ENCODE measurements at places on chromosomes 16 and 17. TPM values are rescaled to one million over a fixed set of nuclear protein-coding genes. Genes with fewer than 3 reads are reported as not detected.

DNA sequence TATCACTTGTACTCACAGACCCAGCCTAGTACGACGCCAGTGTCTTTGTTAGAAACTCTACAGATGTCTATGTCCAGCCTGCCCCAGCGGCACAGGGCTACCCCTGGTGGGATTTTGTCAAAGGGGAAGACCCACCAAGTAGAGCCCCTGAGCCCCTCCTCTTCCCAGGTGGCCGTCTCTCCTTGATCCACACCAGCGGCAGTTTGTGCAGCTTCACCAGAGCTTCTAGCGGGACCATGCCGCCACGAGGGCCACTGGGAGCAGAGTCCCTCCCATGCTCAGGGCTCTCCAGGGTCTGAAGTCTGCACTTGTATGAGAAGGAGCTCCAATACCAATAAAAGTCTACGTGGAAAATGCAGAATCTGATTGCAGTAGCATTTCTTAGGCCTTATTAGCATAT, 157.1 kb downstream of the RPTOR start:
- no peak for DNase-seq

- peak; percentile 73 for DNase-seq
Measured at GRCh38 chr17:36148559-36149295, 27.7 kb downstream of the TBC1D3B start.

DNA sequence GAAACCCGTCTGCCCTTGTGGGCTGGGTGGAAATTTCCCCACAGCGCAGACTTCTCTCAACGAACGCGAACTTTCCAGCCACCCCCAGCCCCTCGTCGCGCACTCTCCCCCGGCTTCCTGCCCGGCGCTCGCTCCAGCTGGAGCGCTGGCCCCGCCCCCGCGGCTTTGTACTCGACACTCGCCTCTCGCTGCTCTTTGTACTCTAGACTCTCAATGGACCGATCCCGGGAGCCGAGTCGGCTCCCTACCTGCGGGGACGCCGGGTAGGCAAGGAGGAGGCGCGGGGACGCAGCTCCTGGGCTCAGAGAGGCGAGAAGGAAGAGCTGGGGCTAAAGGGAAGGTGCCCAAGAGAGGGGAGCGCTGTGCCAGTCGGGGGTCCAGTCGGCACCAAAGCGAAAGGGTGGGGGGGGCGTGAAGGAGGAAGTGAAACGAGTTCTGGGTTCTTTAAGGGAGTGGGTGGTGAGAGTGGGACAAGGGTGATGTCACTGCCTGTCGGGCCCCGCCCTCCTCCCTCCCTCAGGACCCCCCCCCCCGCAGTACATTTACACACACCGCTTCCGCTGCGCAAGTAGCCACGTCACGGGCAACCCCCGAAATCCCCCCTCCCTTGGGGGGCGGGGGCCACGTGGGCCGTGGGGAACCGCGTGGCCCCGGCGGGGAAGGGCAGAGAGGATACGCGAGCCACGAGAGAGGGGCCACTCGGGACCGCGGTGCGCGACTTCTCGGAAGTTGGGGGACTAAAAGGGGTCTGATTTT, 9.7 kb downstream of the KDM6B start:
- peak; percentile 93 for DNase-seq

GRCh38 chr16:3180445-3180878, 7.5 kb upstream of the OR1F1 start:
- DNase-seq: no peak

- DNase-seq: no peak
Measured at GRCh38 chr17:31274252-31274651, 22.8 kb downstream of the OMG start.

- no peak for DNase-seq
Measured at GRCh38 chr17:559551-560431, 154.8 kb downstream of the VPS53 start.

GRCh38 chr16:66927918-66928649, 2.7 kb upstream of the RRAD start:
- no peak for DNase-seq

- no peak for DNase-seq
Measured at GRCh38 chr16:65624229-65624628, 502.4 kb upstream of the CDH11 start.

GRCh38 chr17:4199818-4200402, 56.9 kb downstream of the CYB5D2 start:
- no peak for DNase-seq

GRCh38 chr16:73031984-73032383, 15.9 kb downstream of the ZFHX3 start:
- no peak for DNase-seq

DNA sequence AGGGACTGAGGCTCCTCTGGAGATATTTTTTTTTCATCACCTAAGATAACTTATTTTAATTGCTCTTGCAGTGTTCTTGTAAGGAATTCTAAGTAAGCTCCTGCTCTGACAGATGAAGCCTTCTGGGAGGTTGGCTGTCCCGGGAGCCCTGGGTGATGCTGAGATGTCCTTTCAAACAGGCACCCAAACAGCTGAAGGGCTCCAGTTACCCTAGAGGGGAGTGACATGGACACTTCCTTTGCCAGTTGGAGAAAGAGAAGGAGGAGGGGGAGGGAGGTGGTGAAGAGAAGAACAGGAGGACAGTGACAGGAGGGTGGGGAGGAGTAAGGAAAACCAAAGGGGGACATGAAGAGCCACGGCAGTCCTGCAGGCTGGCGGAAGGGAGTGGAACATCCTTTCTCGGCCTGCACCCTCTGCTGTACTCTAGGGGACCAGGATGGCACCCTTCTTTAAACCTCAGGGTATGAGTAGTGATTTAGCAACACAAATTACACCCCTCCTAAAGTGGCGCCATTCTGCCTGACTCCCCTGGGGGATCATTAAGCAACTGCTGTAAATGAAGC, 51.8 kb downstream of the MYH3 start:
- no peak for DNase-seq

- no peak for DNase-seq
Measured at GRCh38 chr17:48556576-48557401, 11.9 kb upstream of the HOXB2 start.

- DNase-seq: no peak
Measured at GRCh38 chr17:82390860-82391435, 19.4 kb downstream of the UTS2R start.

- DNase-seq: no peak
Measured at GRCh38 chr17:50871364-50871763, 5.2 kb upstream of the TOB1 start.

DNA sequence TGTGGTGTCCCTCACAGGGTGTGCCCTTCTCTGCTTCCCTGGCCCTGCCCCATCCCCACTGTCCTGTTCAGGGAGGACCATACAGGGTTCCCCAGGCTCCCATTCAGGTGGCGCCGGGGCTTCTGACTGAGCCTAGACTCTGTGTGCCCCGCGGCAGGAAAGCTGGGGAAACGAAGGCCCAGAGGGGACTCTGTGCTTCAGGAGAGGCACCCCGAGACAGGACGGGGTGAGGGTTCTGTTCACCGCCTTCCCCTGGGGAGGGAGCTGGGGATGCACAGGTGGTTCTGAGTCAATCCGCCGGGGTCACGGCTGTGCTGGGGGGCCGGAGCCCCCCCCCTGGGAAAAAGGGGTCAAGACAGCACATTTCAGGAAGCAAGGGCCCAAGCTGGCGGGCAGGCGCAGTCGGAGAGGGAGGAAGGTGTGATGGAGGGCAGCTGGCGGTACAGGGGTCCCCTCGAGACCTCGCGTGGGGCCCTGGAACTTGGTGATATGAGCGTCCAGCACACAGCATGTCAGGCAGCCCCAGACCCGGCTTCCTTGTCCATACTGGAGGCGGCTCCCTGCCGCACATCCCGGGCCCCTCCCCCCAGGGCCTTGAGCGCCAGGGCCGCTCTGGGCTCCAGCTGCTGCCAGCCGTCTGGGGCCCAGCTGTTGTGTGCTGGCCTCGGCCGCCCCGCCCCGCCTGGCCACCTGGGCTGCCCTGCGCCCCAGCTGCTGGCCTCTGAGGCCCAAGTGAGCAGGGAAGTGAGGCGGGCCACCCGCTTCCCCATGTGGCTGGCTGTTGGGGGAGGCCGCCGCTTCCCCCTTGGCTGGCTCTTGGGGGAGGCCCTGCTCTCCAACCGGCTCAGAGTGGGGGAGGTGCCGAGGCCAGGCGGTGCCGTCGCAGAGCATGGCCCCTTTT, 5.6 kb upstream of the NOTUM start:
- DNase-seq: peak; percentile 69

DNA sequence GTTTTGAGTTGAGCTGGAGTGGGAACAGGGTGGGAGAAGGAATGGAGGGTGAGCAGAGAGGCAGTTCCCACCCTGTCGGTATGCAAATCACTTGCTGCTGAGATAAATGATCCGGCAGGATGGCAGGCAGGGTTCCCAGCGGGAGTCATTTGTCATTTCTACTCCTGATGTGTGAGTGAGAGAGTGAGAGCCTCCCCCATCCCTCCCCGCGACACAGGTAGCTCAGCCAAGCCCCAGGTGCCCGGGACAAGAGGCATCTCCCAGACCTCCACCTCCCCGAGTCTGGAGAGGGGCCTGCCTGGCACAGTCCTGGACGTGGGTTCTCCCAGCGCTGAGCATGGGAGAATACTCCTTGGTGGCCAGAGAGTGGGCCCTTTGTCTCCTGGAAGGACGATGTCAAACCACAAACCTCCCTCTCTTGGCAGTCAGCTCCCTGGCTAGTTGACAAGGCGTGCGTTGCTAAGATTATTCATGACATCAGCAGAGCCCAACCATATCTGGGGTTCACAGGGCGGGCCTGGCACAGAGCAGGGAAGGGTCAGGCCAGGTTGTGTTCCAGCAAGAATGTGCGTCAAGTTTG, 33.7 kb upstream of the TNRC6C start:
- no peak for DNase-seq

- DNase-seq: no peak
Measured at GRCh38 chr17:78924481-78925151, 571 bp downstream of the TIMP2 start.

GRCh38 chr17:3911271-3912053, 4.8 kb downstream of the P2RX1 start:
- no peak for DNase-seq

- no peak for DNase-seq
Measured at GRCh38 chr16:55836158-55836611, 3.3 kb upstream of the CES1 start.

DNA sequence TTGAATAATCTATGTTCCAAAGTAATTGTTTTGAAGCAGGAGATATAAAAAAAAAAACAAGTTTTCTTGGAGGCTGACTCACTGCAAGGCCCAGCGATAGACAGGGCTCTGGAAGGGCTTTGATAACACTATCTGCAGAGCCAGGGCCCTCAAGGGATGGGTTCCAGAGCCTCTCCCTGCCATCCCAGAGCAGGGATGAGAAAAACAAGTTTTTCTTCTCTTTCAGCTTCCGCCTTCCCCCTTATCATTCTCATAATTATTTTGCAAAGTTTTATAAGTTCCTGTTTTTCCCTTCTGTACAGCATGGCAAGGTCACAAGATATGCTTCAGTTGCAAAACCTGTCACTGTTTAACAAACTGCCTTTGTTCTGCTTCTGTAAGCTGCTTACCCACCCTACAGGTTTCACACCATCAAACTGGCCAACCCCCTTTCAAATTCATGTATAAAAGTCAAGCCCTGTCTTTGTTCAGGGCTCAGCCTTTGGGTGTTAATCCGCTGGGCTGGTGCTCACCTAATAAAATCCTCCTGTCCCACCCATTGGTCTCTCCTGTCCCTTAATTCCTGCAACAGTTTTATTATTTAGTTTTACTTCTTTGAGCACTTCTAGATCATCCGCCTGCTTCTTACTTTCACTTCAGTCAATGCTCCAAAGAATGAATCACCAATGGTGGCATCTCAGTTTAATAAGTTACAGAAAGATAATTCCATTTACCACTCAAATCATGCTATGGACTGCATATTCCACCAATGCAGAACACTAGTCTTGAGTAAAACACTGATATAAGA, 5.6 kb upstream of the THUMPD1 start:
- DNase-seq: no peak

DNA sequence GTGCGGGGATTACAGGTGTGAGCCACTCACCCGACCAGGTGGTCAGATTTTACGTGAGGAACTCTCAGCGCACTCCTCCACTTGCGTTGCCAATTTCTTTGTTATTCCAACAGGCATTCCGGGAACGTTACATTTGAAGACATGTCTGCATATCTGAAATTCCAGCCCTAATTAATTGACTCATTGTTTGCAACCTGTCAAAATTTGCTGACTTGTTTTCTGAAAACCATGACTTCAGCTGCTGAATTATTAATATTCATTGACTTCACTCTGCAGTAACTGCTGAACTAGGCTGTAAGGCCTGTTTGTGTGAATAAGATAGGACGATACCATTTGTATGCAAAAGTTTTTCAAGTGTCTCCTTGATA, 16.6 kb downstream of the G6PC1 start:
- no peak for DNase-seq

- no peak for DNase-seq
Measured at GRCh38 chr16:75139498-75139897, 8.8 kb upstream of the ZFP1 start.

- DNase-seq: no peak
Measured at GRCh38 chr16:14056970-14057369, 14.1 kb upstream of the MRTFB start.

The COIL gene
- 12.4 TPM for total RNA-seq

The ZNF469 gene
- 2.0 TPM for total RNA-seq

The IL34 gene
- 2.6 TPM for total RNA-seq

The ABCA5 gene
- total RNA-seq: 20.5 TPM

The CORO1A gene
- total RNA-seq: 76.3 TPM

The MYL4 gene
- total RNA-seq: 3.0 TPM

The HEXIM1 gene
- 33.9 TPM for total RNA-seq

The RASD1 gene
- 24.6 TPM for total RNA-seq

The PIK3R5 gene
- total RNA-seq: 44.0 TPM

The NPIPA7 gene
- 10.0 TPM for total RNA-seq

The PDE6G gene
- 2.0 TPM for total RNA-seq

The PRDM7 gene
- not detected for total RNA-seq

The GP1BA gene
- total RNA-seq: 0.92 TPM

The CD300E gene
- 7.3 TPM for total RNA-seq

The TMEM95 gene
- not detected for total RNA-seq

The SEC14L5 gene
- 0.41 TPM for total RNA-seq

The PRCD gene
- total RNA-seq: 8.2 TPM

The FN3K gene
- 27.9 TPM for total RNA-seq

The TMEM88 gene
- total RNA-seq: 12.0 TPM

The NTN3 gene
- total RNA-seq: 0.24 TPM
